ENCODE measurements at places on chromosomes 6 and 20.

DNA sequence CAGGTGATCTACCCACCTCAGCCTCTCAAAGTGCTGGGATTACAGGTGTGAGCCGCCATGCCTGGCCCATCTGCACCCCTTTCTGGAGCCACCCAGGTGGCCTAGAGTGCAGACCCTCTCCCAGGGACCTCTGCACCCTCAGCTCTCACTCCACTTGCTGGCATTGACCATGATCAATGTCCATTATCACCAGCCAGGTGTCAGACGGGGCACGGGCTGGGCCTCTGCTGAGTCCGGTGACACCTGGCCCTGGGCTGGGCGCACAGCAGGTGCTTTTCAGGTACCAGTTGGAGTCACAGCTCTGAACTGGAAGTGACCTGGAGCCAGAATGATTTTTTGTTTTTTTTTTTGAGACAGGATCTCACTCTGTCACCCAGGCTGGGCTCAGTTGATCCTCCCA lies 91.8 kb upstream of the PMEPA1 start:
- DNase-seq = no peak

DNA sequence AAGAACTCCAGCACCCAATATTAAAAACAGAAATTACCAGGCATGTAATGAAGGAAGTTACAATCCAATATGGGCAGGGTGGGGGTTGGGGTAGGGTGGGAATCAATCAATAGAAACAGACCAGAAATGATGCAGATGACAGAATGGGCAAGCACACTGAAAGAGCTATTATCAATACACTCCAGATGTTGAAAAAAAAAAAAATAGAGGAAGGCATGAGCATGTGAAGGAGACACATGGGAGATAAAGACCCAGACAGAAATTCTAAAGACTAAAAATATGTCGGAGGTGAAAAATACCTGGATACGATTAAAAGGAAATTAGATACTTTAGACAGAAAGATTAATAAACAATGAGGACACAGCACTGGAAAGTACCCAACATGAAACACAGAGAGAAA lies 19.1 kb upstream of the ZC3H12D start:
- DNase-seq = no peak

DNA sequence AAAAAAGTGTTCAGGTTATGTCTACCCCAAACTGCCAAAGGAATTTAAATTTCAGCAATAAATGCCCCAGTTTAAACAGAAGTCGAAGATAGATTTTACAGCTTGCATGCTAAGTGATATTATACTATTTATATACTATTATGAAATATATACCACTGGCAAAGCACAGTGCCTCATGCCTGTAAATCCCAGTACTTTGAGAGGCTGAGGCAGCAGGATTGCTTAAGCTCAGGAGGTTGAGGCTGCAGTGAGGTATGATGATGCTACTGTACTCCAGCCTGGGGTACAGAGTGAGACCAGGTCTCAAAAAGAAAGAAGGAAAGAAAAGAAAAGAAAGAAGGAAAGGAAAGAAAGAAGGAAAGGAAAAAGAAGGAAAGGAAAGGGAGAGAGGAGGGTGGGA lies 102.1 kb downstream of the MTFR2 start:
- no peak for DNase-seq

- DNase-seq = no peak
Observed at GRCh38 chr6:155980014-155980767, 524.6 kb upstream of the NOX3 start.

DNA sequence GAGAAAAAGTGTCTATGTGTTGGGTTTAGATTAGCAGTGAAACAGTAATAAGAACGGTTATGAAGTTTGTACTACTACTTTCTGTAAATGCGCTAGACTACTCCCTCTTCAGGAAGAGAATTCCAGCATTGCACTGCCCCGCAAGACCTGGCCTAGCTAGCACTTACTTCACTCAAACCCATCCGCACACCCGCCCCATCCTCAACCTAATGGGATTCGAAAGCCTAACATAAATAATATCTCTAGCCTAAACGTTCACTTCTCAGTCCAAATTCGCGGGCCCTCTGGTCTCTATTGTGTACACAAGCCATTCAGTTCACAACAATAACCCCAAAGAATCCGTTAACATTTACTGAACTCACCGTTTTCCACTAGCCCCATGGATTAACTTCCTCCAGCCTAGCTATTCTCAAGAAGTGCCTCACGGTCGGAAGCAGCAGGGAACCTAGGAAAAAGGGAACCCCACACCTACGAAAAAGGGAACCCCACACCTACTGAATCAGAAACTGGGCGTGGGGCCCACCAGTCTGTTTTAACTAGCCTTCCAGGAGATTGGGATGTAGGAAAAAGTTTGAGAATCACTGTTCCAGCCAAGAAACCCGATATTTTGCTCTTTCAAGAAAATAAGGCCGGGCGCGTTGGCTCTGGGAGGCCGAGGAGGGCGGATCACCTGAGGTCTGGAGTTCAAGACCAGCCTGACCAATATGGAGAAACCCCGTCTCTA lies 45.4 kb upstream of the BTN3A2 start:
- DNase-seq = no peak

DNA sequence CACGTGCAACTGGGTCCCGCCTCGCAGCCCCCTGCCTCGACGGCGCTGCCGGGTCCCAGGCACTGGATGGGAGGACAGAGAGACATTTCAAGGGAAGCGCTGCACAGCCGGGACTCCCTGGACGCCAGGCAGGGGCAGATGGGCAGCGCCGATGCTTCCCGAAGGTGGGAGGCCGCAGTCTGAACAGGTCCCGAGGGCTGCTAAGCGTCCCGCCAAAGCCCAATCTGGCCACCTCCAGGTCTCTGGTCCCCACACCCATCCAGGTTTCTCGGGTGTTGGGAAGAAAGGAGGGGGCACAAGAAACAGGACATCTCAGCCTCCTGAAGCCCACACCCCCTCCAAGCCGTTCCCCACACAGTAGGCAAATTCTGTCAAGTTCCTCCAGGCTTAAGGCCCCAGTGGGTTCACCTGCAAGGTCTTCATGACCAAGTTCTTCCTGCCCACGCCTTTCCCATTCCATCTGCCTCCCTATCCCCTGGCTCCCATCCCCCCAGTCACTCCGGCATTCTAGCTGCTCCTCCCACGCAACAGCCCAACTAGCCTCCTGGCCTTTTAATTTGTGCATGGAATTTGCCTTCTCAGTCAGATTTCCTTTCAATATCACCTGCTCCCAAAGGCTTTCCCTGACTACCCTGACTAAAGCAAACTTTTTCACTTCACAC lies 5.4 kb upstream of the CPXM1 start:
- no peak for DNase-seq

DNA sequence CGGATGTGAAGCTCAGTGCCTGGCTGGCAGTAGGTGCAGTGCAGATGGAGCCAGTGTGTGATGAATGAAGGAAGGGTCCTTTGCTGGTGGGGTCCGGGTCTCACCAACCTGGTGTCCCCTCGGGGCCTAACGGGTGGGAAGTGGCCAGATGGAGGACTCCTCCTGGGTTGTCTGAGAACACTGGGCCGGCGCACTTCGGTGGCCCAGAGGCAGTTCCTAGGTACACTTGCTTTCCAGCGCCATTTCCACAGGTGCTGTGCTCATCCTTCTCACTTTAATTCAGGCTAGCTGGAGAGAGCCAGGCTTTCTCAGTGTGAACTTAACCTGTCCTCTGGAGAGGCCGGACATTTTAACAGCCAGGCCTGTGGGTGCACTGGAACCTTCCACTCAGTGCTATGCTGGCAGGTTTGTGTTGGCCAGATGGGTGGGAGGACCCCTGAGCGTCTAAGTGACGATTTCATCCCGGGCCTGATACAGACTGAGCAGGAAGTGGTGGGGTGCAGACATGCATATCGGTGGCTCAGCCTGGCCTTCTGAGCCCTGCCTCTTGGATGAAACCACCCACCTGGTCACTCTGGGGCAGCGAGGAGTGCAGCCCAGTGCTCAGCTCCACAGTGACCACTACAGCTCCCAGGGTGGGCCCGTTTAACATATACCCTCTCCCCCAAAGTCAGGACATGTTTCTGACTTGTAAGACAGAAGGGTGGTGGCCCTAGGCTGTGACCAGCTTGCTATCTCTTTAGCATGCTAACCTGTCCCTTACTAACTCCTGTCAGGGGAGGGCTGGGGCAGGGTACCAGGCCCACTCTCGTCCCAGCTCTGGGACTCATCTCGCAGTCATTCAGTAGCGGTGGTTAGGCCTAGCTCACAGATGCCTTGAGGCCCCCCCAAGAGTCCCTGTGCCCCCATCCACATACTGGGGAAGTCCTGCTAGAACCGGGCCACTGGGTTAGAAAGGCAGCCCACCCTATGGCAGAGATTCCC lies 8.2 kb upstream of the PYGB start:
- no peak for DNase-seq

DNA sequence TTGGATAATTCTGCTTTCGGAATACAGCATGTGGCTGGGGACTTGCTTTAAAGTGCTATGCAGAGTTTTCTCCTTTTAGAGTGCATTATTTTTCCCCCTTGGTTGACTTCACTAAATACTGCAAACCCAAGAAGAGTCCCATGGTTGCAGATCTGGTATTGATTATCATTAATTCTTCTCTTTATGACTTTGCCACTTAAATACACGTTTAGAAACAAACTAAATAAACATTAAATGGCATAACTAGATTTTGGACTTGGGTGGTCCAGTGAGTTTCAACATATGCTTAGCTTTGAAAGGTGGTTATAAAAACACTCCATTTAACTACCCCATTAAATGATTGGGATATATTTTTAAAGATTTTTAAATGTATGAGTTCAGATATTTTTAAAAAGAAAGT lies 279.2 kb downstream of the SOX4 start:
- DNase-seq = no peak

DNA sequence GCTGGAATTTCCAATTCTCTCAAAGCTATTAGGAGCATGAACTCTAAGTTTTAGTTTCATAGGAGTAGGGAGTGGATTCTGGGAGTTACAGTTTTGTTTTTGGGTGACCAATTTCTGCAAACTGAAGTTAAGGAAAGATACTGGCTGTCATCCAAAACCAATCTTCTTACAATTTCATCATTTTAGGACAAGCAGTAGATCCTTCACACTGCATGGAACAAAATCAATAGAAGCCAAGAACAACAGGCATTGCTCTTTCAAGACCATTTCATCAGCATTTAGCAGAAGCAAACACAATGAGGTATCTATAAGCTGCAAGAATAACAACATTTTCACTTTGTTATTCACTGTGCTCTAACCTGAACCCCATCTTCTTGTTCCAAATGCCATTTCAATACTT lies 173.0 kb downstream of the GMDS start:
- no peak for DNase-seq

DNA sequence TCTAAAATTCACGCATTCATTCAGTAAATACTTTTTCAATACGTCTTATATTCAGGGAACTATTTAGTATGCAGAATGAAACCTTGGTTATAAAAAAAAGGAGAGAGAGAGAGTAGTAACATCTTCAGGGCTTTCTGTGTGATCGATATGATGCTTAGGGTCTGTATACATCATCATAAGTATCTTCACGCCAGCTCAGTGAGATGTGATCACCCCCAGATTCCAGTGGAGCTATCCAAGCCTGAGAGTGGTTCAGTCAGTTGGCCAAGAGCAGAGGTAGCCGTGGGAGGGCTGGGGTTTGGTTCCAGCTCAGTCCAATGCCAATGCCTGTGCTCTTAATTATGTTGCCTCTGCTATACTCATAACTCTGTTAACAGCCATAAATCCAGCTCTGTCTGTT lies 8.6 kb downstream of the CD83 start:
- DNase-seq = no peak

DNA sequence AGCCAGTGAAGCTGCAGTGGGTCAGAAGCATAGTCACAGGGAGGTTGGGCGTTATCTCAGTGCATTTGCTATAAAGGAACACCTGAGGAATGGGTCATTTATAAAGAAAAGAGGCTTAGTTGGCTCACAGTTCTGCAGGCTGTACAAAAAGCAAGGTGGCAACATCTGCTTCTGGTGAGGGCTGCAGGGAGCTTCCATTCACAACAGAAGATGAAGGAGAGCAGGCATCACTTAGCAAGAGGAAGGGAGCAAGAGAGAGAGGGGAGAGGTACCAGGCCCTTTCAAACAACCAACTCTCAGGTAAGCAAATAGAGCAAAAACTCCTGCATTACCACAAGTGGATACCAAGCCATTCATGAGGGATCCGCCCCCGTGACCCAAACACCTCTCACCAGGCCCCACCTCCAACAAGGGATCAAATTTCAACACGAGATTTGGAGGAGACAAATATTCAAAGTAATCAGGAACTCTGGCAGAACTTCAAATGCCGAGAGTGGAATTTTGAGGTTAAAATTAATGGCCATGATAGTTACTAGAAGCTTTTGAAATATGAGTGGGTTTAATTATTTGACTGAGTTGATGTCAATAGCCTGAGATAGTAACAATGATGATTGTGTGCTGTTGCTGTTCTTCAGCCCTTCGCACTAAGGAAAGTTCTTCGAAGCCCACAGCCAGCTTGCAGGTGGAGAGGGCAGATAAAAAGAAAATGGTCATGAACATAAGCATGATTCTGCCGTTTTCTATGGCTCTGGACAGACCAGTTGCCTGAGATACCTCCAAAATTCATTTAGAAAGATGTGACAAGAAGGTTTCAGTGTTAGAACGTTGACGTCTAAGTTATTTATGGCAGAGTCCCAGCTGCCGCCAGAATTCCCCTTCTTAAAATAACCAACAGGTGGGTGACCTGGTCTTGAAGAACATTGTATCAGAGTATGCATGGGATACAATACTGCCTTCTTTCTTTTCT lies 55.3 kb upstream of the ADTRP start:
- DNase-seq = no peak

- DNase-seq = no peak
Observed at GRCh38 chr6:30136570-30137286, 788 bp downstream of the TRIM40 start.

DNA sequence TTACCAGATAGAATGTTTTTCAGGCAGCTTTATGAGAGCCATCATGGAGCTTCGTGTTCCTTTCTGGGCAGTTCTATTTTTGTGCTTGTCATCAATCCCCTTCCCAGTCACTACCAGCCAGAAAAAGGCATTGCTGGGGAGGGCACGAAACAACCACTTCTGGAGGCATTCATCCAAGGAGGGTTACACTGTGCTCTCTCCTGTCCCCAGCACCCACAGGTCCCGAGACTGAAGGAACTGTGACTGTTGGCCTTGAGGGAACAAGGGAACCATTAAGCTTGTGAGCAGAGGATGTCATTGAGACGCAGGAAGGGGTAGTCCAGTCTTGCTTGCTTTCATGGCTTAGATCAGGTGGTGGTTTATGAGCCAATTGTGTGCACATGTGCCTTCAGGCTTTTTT lies 20.1 kb upstream of the ENPP5 start:
- DNase-seq = no peak

GRCh38 chr6:116876107-116876506 lies 935 bp upstream of the RFX6 start:
- no peak for DNase-seq
